ENCODE measurements at places on chromosomes 6 and 20.

DNA sequence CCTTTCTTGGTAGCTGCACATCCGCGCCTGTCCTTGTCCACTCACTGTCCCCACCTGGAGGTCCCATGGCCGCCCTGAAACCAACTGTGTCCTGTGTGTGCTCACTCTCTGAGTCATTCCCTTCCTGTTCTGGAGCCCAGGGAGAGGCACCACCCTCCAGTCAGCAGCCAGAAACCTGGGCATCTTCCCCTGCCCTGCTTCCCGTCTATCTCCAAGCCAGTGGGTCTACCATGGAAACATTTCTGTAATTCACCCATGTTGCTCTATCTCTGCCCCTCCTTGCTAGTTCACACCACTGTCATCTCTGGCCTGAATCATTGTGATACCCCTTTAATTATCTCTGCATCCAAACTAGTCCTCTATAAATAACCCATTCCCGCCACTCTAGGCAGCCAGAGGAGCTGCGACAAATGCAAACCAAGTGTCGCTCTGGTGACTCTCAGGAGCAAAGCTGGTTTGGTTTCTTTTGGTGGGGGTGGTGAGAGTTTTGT lies 28.8 kb upstream of the SYNJ2 start:
- DNase-seq = no peak

- no peak for DNase-seq
These were observed 76.6 kb upstream of the PROKR2 start for GRCh38 chr20:5393218-5393870.

DNA sequence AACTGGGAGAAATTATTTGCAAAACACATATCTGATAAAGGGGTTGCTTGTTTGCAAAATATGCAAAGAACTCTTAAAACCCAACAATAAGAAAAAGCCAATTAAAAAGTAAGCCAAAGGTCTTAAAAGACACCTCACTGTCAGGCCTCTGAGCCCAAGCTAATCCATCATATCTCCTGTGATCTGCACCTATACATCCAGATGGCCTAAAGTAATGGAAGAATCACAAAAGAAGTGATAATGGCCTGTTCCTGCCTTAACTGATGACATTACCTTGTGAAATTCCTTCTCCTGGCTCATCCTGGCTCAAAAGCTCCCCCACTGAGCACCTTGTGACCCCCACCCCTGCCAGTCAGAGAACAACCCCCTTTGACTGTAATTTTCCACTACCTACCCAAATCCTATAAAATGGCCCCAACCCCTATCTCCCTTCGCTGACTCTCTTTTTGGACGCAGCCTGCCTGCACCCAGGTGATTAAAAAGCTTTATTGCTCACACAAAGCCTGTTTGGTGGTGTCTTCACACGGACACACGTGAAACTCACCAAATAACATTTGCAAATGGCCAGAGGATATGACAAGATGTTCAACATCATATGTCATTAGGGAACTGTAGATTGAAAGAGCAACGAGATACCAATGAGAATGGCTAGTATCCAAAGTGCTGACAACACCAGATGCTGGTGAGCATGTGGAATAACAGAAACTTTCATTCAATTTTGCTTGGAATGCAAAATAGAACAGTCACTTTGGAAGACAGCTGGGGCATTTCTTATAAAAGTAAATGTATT lies 565.0 kb upstream of the ADGRB3 start:
- DNase-seq = no peak

DNA sequence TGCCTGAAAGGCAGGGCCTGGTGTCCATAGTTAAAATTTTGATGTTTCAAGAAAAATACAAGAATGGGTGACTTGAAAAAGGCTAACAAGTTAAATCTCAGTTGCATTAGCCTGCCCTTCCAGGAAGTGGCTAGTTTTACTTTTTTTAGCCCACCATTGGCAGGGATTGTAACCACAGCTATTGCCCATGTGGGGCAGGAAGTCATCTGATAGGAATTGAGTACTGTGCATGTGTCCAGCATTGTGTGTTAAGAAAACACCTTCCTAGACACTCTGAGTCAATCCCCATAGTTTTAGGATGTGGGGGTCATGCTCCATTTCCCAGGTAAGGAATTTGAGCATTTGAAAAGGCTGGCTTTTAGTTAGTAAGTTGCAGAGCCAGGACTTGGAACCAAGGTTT lies 26.9 kb downstream of the LYRM2 start:
- no peak for DNase-seq
